ENCODE measurements at places on chromosomes 12 and 14.

- no peak for DNase-seq
Measured at GRCh38 chr12:124624823-124625222, 57.4 kb upstream of the NCOR2 start.

- no peak for DNase-seq
Measured at GRCh38 chr12:113386866-113387566, 16.7 kb downstream of the SDS start.

GRCh38 chr14:100246809-100247428 is 8.0 kb downstream of the YY1 start:
- DNase-seq = no peak

DNA sequence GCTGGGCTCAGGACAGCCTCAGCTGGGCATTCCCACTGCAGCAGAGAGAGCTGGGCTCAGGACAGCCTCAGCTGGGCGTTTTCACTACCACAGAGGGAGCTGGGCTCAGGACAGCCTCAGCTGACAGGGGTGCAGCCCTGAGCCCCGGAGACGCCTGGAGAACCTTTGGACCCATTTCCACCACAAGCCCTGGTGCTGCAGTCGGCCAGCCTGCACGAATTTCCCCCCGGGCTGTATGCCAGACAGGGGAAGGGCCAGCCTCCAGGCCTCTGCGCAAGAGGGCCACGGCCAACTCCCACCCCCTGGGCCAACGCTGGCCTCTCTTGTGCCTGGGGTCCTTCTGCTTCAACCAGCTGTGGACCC is 2.6 kb upstream of the C14orf180 start:
- DNase-seq = no peak

DNA sequence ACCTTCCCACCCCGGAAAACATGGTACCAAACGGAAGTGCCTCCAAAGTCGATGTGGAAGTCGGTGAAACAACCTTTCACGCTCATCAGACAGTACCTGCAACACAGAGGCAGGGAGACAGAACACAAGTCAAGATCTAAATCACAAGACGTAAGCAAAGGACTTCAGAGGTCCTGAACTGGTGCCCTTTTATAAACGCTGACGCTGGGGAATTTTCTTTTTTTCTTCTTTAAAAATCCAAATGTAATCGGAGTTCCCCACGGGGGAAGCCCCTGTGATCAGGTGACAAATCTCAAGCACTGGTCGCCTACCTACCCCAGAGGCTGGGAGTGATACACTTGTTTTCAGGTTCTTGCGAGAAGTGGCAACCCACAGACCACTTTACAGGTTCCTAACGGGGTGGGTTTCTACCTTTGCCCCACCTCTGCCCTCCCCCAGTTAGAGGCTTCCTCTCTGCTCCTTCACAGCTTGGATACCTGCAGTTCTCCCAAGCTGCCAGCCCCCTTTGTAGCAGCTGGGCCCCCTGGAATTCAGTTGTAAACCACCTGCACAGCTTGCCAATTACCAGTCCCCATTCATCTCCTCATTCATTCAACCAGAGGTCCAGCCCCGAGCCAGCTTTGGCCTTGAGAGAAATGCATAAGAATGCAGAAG is 46.2 kb downstream of the KDM2B start:
- DNase-seq = peak; percentile 66

DNA sequence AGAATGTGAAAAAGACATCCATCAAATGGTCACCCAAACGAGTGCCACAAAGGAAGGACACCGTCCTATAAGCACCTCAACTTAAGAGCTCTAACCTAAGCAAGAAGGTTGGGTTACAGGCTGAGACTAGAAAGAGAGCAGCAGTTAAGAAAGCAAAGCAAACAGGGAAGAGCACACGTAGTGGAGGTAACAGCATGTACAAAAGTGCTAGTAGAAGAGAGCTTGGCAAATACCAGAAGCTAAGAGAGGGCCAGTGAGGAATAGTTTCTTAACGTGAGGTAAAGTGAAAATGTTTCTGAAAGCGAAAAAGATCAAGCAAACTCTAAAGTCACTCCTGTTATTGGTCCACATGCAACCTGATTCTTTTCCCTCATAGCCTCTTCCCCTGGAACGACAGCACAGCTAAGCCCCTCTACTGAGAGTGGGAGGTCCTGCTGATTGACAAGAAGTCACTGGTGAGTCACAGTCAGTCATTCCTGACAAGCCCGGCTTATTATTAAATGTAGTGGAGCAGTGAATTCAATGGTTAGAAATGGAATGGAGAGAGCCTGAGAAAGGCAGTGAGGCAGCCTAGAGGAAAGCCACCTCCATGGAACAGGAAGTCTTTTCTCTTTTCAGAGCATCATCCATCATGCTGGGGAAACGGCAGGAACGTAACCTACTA is 204.4 kb downstream of the SLC25A21 start:
- no peak for DNase-seq

- DNase-seq = no peak
Measured at GRCh38 chr12:27060740-27061139, 21.6 kb downstream of the C12orf71 start.

DNA sequence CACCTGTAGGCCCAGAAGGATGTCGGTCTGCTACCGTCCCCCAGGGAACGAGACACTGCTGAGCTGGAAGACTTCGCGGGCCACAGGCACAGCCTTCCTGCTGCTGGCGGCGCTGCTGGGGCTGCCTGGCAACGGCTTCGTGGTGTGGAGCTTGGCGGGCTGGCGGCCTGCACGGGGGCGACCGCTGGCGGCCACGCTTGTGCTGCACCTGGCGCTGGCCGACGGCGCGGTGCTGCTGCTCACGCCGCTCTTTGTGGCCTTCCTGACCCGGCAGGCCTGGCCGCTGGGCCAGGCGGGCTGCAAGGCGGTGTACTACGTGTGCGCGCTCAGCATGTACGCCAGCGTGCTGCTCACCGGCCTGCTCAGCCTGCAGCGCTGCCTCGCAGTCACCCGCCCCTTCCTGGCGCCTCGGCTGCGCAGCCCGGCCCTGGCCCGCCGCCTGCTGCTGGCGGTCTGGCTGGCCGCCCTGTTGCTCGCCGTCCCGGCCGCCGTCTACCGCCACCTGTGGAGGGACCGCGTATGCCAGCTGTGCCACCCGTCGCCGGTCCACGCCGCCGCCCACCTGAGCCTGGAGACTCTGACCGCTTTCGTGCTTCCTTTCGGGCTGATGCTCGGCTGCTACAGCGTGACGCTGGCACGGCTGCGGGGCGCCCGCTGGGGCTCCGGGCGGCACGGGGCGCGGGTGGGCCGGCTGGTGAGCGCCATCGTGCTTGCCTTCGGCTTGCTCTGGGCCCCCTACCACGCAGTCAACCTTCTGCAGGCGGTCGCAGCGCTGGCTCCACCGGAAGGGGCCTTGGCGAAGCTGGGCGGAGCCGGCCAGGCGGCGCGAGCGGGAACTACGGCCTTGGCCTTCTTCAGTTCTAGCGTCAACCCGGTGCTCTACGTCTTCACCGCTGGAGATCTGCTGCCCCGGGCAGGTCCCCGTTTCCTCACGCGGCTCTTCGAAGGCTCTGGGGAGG is at the start of gene LTB4R:
LTB4R (plus strand) TSS at position 857 of the 959 bp plus-strand sequence. CDS start 4,150 bp downstream, outside the sequence.
- DNase-seq = peak; percentile 80

- DNase-seq = no peak
Measured at GRCh38 chr12:81081726-81082125, 3.8 kb downstream of the ACSS3 start.

DNA sequence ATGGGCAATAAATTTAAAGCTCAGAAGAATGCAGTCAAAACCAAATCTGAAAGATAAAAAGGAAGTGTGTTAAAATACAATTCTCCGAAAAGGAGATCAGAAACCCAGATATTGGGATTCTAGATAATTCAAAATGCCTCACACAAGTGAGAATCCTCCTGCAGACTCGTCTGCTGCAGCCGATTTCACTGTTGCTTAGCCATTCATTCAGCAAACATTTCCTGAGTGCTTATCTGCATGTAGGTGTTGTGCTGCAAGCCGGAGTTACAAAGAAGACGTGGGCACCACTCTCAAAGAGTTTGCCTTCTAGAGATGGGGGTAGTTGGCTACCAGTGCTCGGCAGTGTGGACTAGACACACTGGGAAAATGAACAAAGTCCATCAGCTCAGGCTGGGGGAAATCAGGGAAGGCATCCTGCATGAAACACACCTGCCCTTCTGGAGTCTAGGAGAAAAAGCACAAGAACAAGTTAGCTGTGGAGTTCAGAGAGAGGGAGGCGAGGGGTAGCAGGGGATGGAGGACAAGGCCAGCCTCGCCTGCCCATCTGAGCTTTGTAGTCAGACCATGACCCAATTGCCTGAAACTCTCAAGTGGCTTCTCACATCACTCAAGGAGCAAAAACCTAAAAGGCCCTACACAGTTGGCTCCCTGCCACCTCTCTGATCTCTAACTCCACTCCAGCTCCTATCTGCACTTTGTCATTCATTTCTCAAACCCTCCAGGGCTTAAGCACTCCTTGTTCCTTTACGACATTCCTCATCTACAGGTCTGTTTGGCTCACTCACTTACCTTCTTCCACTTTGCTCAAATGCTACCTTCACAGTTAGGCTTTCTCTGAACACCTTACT is 310.0 kb upstream of the DDHD1 start:
- DNase-seq = no peak

DNA sequence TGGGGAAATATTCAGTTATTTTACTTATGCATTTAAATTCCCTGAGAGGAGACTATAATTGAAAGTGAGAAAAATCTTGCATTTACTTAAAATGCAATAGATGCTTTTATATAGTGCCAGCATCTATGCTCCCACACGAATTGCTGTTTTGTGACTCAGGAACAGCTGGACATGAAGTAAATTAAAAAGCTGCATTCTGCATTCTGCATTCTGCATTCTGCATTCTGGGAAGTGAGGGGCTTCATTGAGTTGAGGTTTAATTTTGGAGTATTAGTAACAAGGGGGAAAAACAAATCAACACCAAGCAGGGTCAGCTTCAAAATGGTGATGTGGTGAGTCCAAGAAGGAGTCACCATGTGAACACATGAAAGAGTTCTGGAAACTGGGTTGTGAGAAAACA is 101.2 kb downstream of the C12orf50 start:
- no peak for DNase-seq

GRCh38 chr14:104147346-104148125 is 9.1 kb downstream of the KIF26A start:
- no peak for DNase-seq

- no peak for DNase-seq
Measured at GRCh38 chr14:30907659-30908057, 33.3 kb downstream of the COCH start.

DNA sequence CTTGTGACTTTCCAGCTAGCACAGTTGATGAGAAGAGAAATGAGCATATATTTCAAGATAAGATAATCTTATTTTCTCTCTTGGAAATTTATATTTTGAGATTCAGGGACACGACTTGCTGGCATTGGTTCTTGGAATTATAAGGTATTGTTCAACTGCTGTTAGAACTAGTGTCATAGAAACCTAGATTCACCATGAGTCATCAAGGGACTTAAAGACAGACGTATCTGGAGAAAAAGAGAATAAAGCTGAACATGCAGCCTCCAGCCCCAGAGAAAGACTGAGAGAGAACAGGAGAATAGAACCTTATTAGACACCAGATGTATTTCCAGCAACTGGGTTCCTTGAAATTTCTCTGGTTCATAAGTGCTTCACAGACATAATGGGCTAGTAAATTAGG is 194.4 kb upstream of the PPFIA2 start:
- DNase-seq = no peak

GRCh38 chr14:96098309-96098998 is 59.3 kb downstream of the C14orf132 start:
- DNase-seq = peak; percentile 31

DNA sequence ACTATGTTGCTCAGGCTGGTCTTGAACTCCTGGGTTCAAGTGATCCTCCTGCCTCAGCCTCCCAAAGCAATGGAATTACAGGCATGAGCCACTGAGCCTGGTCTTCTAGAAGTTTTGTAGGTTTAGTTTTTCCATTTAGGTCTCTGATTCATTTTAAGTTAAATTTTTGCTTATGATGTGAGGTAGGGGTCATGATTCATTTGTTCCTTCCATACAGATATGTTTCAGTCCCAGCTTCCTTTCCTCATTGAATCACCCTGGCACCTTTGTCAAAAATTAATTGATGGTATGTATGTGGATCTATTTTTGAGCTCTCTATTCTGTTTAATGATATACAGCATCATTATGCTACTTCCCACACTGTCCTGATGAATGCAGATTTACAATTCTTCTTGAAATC is 25.6 kb upstream of the CABP1 start:
- no peak for DNase-seq

GRCh38 chr12:59643550-59643949 is 47.7 kb downstream of the SLC16A7 start:
- DNase-seq = no peak

DNA sequence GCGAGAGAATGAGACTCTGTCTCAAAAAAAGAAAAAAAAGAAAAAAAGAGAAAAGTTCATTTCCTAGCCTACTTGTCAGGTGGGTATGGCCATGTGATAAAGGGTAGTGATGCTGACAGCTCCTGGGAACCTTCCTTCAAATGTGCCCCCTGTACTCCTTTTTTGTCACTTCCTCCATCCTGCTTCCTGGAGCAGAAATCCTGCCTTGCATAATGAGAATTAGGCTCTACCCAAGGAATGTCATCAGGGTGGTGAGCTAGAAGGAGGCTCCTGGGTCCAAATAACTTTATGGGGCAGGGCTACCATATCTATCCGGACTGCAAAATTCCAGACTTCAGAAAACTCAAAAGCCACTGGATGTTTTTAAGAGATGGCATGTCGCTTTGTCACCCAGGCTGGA is 27.8 kb upstream of the FBXO34 start:
- DNase-seq = no peak

DNA sequence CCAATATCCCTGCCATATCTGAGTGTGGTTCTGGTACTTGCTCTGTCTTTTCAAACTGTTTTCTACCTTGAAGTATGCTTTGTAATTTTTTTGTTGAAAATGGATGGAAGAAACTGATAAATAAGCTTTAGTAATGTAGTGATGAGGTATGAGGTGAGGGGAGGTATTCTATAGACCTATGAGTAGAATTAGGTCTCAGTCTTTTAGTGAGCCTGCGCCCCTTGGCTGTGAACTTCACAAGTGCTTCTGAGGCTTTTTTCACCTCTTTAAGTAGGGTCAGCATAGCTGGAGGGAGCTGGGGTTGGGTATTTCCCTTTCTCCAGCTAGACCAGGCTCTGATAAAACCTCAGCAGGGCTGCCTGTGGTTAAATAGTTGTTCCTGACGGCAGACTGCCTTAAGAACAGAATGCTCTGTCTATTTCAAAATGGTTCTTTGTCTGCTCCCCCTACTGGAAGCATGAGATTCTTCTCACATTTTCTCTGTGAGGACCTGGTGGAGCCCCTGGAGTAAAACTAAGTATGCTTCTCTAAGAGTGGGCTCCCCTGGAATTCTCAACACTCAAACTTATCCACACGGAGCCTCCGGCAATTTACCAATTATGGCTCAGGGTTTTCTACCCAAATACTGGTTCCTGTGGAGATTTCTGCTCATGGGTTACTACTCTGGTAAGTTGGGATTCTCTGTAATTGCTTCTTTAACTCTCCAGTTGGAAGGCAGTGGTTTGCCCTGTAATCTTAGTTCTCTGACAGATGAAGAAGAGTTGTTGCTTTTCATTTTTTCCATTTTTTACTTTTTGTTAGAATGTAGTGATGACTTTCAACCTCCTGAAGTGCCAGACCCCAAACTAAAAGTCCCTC is 13.1 kb downstream of the KRT5 start:
- DNase-seq = no peak

DNA sequence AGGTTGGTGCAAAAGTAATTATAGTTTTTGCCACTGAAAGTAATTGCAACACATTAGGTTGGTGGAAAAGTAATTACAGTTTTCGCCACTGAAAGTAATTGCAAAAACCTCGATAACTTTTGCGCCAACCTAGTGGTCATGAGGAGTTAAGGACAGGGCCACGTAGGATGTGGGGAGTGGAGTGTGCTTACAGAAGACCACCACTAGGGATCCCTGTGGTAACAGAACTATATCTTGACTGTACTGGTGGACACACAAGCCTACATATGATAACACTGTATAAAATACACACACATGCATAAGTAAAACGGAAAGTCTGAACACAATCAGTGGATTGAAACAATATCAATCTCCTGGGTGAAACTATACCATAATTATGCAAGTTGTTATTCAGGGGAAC is 187.4 kb upstream of the ABCD2 start:
- DNase-seq = no peak
